ENCODE measurements at places on chromosomes 1 and 21. TPM values are rescaled to one million over a fixed set of nuclear protein-coding genes. Genes with fewer than 3 reads are reported as not detected.

Gene DCST2
- polyA plus RNA-seq: 2.7 TPM

Gene GSTM5
- 36.1 TPM for polyA plus RNA-seq

Gene CSF1
- 28.9 TPM for polyA plus RNA-seq

Gene FMO4
- 19.8 TPM for polyA plus RNA-seq

Gene DNASE2B
- polyA plus RNA-seq: 0.18 TPM

Gene TESK2
- polyA plus RNA-seq: 6.9 TPM

Gene MYOG
- polyA plus RNA-seq: 0.10 TPM

Gene IL20
- not detected for polyA plus RNA-seq

Gene CCDC24
- 3.2 TPM for polyA plus RNA-seq

Gene LCE6A
- polyA plus RNA-seq: not detected

DNA sequence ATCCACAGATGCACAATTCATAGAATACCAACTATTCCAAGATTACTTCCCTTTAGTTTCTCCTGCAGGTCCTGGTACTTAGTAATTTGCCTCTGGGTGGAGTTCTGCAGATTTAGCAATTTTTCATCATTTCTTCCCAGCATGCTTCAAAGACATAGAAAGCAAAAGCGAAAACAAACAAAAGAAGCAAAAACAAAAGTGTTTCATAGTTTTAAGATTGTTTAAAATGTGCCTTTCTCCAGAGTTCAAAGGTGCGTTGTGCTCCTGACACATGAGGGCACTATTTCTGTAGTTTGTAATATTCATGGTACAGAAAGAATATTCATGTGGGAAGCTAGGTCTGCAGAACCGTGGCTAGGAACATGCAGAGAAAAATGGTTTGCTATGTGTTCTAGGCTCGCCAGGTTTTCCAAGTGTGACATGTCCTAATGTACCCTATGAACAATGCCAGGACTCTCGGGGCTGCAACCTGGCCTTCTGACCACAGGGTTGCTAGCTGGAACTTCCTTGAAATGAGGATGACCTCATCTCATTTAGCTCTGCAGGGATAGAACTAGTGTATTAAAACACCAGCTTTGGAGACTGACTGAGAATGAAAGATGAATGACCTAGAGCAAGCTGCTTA is 30.0 kb upstream of the RCSD1 start:
- no peak for DNase-seq

GRCh38 chr1:55504306-55504731 is 289.2 kb upstream of the USP24 start:
- no peak for DNase-seq

DNA sequence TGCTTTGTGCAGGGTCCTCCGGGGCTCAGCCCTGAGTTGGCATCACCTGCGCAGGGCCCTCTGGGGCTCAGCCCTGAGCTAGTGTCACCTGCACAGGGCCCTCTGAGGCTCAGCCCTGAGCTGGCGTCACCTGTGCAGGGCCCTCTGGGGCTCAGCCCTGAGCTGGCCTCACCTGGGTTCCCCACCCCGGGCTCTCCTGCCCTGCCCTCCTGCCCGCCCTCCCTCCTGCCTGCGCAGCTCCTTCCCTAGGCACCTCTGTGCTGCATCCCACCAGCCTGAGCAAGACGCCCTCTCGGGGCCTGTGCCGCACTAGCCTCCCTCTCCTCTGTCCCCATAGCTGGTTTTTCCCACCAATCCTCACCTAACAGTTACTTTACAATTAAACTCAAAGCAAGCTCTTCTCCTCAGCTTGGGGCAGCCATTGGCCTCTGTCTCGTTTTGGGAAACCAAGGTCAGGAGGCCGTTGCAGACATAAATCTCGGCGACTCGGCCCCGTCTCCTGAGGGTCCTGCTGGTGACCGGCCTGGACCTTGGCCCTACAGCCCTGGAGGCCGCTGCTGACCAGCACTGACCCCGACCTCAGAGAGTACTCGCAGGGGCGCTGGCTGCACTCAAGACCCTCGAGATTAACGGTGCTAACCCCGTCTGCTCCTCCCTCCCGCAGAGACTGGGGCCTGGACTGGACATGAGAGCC is 22.7 kb downstream of the COL6A1 start:
- DNase-seq: no peak

DNA sequence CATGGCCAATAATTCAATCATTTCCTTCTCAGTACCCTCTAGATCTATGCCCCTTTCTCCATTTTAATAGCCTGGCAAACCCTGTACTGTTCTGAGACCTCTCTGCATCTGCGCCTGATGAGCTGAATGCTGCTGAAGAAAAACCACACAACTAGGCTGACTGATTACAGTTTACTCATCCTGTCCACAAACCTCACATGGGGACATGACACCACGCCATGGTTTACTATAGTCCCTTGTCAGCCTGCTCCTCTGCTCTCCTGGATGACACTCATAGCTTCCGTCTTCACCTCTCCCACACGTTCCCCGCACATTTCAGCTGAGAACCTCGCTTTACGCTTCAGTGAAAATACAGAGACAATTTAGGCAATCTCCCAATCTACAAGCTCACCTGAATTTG is 59.7 kb downstream of the DESI2 start:
- DNase-seq: no peak

DNA sequence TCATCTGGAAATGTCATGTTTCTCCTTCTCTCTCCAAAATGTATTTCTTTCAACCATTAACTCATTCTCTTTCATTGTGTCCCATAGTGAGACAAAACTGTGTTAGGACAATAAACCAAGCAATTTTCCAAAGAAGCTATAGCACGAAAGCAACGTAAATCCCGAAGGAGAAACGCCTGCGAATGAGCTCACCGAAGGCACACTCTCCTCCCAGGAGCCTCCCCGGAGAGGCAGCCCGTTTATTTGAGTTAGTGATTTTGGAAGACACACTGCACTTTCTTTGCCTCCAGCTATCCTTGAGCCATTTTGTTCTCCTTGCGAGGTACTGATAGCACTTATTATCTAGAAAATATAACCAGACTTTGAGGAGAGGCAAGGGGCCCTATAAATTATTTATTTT is 41.2 kb downstream of the RSPH1 start:
- no peak for DNase-seq

DNA sequence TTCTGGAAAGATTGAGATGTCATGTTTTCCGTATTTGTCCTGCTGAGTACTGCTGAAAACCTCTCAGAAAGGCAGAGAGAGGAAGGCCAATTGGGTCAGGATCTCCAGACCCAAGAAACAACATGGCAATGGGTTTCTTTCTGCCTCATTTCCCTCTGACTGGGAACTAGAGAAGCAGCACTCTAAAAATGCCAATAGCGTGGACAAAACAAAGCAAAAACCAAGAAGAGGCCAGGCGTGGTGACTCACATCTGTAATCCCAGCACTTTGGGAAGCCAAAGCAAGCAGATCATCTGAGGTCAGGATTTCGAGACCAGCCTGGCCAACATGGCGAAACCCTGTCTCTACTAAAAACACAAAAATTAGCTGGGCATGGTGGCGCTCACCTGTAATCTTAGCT is 18.3 kb downstream of the TNFRSF9 start:
- DNase-seq: no peak

GRCh38 chr1:151069103-151069486 is 1.5 kb upstream of the GABPB2 start:
- no peak for DNase-seq

DNA sequence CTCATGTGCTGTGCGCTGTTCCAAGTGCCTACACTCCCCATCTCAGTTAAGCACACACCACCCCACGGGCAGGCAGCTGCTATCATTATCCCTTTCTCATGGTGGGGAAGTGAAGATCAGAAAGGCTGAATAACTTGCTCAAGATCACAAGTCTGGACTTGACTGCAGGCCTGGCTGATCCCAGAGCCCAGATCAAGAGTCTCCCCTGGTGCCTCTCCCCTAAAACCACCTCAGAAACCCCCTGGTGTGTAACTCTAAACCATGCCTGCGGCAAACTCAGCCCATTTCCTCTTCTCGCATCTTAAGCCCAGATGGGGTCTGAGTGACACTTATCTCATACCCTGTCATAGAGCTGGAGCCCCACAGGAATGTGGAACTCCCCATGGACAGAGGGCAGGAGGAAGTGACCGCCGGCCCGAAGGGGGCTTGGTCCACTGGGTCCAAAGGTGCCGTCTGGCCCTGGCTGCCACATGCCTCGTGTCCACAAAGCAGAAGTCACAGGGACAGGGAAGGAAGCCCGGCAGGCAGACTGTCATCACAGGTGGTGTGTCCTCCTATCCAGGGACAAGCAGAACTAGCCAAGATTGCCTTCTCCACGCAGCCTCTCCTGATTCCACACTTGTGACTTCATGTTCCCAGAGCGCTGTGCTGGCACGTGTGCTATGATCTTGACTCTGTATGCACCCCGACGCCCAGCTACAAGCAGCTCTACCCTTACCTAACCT is 92.1 kb downstream of the SYF2 start:
- no peak for DNase-seq

GRCh38 chr1:77514921-77515776 is 167.3 kb downstream of the ZZZ3 start:
- DNase-seq: no peak

DNA sequence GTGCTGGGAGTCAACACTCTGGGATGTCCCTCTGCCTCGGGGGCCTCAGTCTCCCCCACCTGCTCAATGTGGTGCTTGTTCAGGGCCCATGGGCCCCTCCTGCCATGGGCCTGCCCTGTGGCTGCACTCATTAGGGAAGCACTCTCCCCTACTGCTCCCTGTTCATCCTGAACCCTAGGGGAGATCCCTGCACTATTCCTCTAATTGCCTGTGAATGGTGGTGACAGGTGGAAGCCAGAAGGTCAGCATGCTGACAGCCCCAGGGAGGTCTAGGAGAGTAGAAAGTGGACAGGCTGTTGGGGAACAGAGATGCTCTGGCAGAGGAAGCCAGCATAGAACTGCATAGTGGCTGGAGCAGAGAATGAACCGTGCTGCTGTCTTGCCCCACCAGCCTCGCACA is 217.6 kb downstream of the TRABD2B start:
- no peak for DNase-seq

GRCh38 chr1:109298666-109299557 is 7.9 kb downstream of the MYBPHL start:
- no peak for DNase-seq

- DNase-seq: no peak
Observed at GRCh38 chr1:248111157-248111556, 16.2 kb downstream of the OR2L13 start.

DNA sequence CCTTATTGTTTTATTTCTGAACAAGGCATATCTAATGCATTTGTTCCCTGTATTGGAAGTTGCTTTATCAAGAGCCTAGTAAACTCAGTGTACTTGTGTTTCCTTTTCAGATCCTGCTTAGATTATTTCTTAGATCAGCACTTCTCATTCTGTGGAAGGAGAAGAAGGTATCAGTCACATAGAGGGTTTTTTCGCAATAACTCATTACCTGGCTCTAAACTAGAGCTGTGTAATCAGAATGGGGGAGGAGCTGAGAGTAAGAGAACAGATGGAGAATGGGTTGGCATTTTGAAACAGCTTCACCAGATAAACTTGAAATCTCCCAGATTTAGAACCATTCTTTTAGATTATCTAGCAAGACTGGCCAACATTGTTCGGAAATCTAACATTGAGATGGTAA is 11.0 kb downstream of the AHCYL1 start:
- no peak for DNase-seq

DNA sequence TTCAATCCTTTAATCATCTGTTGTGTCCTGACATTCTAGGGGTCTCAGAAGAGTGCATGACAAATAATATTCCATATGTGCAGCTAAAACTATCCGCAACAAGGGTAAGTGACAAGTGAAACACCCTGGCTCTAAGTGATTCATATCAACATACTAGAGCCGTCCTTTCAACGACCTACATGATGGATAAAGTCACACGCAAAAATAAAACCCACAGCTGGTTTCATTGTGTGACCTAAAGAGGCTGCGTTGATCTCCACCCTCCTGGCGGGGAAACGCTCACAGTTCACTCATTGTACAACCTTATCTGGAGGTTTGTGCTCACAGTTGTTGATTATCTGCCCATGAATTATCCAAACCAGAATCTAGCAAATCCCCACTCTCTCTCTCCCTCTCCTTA is 365.3 kb upstream of the PKN2 start:
- no peak for DNase-seq

GRCh38 chr1:107964336-107965109 is 457 bp downstream of the VAV3 start:
- no peak for DNase-seq

DNA sequence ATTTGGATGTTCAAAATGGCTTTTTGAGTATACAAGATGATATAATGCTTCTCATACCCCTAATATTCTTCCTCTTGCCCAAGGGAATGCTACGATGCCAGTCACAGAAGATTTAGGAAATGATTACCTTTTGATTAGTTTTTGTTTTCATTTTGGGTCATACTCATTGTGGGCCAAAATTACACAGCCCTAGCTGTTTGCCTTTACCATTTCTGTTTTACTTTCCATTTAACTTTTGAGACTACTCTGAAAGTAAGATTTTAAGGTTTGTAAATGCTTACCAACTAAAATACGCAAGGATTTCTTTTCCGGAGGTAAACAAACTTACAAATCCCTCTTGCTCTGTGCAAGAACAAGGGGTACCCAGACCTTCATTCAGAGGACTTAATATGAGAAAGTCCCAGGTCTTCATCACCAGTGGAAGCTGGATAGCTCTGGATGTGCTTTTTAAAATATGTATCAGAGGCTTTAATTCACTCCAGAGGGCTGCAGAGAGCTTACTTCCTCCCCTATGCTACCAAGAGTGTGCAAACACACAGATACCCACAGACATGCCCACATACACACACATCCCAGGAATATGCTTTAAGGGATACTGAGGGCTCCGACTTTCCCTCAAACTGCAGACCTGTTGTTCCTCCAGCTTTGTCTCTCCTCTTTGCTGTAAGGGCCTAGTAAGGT is 631.4 kb downstream of the SMYD3 start:
- DNase-seq: no peak

GRCh38 chr21:42692688-42693087 is 39.3 kb downstream of the PDE9A start:
- no peak for DNase-seq

Data from left renal pelvis (tissue), 4 donors.